ENCODE measurements at places on chromosomes 2 and 18. TPM values are rescaled to one million over a fixed set of nuclear protein-coding genes. Genes with fewer than 3 reads are reported as not detected.

GRCh38 chr2:46537624-46538295 is 58.4 kb downstream of the TMEM247 start:
- no peak overlapping the region for H3K4me3 ChIP-seq
- peaks cover 13% of the 10 kb centered on the region for H3K4me1 ChIP-seq
- H3K27me3 ChIP-seq = no peaks in the 10 kb centered on the region

DNA sequence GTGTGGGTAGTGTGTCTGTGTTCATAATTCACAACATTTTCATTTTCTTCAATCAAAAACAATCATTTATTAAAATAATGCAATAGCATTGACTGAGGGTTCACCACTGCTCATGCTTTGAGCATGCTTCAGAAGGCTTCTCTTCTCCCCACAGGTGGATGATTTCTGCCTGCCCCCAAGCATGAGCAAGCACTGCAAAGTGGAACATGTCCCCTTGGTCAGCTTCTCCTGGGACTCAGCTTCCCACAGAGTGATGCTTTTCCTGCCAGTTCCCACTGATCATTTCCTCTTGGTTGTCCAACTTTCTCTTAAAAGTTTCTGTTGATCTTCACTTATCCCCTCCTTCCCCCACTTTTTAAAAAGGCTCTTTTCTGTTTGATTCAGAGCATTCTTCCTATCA is 31.5 kb upstream of the CDH19 start:
- no peaks in the 10 kb centered on the region for H3K36me3 ChIP-seq
- no peaks in the 10 kb centered on the region for H3K27me3 ChIP-seq
- no peak overlapping the region for H3K4me3 ChIP-seq
- no peaks in the 10 kb centered on the region for H3K4me1 ChIP-seq
- no peak overlapping the region for H3K27ac ChIP-seq
- DNase-seq = no peak

DNA sequence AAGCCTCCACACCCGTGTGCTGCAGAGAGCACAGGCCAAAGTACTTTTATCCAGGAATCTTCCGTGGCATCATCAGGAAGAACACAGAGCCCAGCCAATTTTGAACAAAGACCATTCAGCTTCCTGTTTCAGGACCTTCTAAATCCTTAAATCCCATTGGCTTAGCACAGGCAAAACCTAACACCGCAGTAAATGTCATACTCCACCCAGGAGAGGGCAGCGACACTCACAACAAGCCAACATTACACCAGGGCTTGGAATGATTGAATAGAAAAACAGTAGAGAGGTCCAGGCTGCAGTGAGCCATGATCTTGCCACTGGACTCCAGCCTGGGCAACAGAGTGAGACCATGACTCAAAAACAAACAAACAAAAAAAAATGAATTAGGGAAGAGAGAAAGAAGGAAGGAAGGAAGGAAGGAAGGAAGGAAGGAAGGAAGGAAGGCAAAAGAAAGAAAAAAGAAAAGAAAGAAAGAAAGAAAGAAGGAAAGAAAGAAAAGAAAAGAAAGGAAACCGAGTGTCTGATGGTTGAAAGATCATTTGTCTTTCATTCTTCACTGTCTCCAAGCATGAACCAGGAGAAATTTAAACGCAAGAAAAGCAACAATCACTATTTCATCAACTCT is 144.6 kb upstream of the SATB2 start:
- DNase-seq = peak; percentile 10
- H3K36me3 ChIP-seq = no peaks in the 10 kb centered on the region
- no peaks in the 10 kb centered on the region for H3K4me1 ChIP-seq
- H3K4me3 ChIP-seq = no peak overlapping the region
- no peak overlapping the region for H3K27ac ChIP-seq

- no peak overlapping the region for H3K4me3 ChIP-seq
- H3K27me3 ChIP-seq = no peaks in the 10 kb centered on the region
- peak; percentile 24 for DNase-seq
- H3K27ac ChIP-seq = no peak overlapping the region
- H3K4me1 ChIP-seq = no peaks in the 10 kb centered on the region
- no peaks in the 10 kb centered on the region for H3K36me3 ChIP-seq
Observed at GRCh38 chr2:145813481-145813880, 1293.6 kb upstream of the ZEB2 start.

PRKAG3 gene
- 0.26 TPM for total RNA-seq

UGT1A4 gene
- total RNA-seq = not detected

GRCh38 chr2:99675130-99675661 is 185.4 kb upstream of the REV1 start:
- no peak overlapping the region for H3K4me3 ChIP-seq
- no peaks in the 10 kb centered on the region for H3K36me3 ChIP-seq
- no peak overlapping the region for H3K27ac ChIP-seq

- H3K27me3 ChIP-seq = no peaks in the 10 kb centered on the region
- DNase-seq = no peak
- H3K4me1 ChIP-seq = no peaks in the 10 kb centered on the region
- H3K27ac ChIP-seq = no peak overlapping the region
- H3K36me3 ChIP-seq = no peaks in the 10 kb centered on the region
Observed at GRCh38 chr2:176463546-176463945, 194.3 kb downstream of the MTX2 start.

DNA sequence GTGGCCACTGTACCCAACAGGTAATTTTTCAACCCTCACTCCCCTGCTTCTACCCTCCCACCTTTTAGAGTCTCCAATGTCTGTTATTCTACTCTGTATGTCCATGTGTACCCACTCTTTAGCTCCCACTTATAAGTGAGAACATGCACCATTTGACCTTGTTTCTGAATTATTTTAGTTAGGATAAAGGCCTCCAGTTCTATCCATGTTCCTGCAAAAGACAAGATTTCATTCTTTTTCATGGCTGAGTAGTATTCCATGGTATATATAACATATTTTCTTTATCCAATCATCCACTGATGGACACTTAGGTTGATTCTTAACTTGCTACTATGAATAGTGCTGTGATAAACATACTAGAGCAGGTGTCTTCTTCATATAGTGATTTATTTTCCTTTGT is 9.1 kb downstream of the PECR start:
- no peak overlapping the region for H3K4me3 ChIP-seq
- H3K4me1 ChIP-seq = no peaks in the 10 kb centered on the region
- H3K27ac ChIP-seq = no peak overlapping the region
- H3K36me3 ChIP-seq = no peaks in the 10 kb centered on the region

DNA sequence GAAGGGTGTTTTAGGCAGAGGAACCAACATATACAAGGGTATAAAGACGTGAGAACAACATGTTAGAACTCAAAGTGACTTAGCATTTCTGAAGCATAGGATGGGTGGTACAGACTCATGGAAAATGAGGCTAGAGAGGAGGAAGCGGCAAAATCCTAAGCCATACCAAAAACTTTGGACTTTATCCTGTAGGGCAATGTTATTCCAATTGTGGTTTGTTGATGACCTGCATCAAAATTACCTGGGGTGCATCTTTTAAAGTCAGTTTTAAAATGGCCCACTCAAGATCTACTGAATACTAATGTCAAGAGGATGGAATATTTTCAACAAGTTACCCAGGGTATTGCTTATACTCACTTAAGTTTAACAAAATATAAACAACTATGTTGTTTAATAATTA is 34.8 kb downstream of the RAPH1 start:
- no peak overlapping the region for H3K27ac ChIP-seq
- no peak overlapping the region for H3K4me3 ChIP-seq
- DNase-seq = no peak

TBR1 gene
- not detected for total RNA-seq

DNA sequence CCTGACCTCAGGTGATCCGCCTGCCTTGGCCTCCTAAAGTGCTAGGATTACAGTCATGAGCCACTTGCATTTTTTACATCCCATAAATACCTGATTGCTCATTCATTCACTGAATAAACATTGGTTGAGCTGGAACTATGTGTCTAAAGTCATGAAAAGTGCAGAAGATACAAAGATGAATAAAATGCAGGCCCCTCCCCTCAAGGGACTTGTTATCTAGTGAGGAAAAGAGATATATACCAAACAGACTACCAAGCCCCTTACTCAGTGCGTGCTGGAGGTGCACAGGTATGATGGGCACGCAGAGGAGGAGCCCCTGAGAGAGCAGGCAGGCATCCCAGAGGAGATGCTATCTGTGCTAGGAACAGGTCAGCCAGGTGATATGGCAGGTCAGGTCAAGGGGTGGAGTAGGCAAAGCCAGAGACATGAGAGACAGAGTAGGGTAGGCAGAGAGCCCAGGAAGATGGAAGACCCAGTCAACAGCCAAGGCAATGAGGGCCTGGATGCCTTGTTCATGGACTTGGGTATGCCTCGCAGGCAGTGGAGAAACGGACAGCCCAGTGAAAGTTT is 7.7 kb downstream of the FHL2 start:
- peak overlapping the region; percentile 98 for H3K27ac ChIP-seq
- H3K27me3 ChIP-seq = no peaks in the 10 kb centered on the region
- H3K4me1 ChIP-seq = peaks cover 44% of the 10 kb centered on the region
- H3K36me3 ChIP-seq = peaks cover 19% of the 10 kb centered on the region

DNA sequence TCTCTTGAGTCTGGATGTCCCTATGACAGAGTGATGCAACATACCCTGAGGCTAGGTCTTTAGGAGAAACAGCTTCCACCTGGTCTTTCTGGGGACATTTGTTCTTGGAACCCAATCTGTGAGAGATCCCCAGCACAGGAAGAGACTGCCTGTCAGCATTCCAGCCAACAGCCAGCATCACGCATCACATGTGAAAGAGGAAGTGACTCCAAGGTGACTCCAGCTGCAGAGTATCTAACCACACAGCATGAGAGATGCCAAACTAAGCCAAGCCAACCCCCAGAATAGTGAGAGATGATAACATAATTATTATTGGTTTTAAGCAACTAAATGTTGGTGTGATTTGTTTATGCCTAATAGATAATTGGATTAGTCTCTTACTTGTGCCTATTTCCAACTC is 35.7 kb downstream of the C18orf63 start:
- H3K4me1 ChIP-seq = no peaks in the 10 kb centered on the region
- H3K4me3 ChIP-seq = no peak overlapping the region
- no peaks in the 10 kb centered on the region for H3K36me3 ChIP-seq
- H3K27ac ChIP-seq = no peak overlapping the region
- no peaks in the 10 kb centered on the region for H3K27me3 ChIP-seq

GRCh38 chr2:101779656-101780055 is 82.1 kb downstream of the MAP4K4 start:
- no peaks in the 10 kb centered on the region for H3K36me3 ChIP-seq
- no peak overlapping the region for H3K4me3 ChIP-seq
- no peak overlapping the region for H3K27ac ChIP-seq
- H3K27me3 ChIP-seq = no peaks in the 10 kb centered on the region
- peaks cover 5% of the 10 kb centered on the region for H3K4me1 ChIP-seq

- DNase-seq = no peak
- no peak overlapping the region for H3K4me3 ChIP-seq
- H3K27ac ChIP-seq = no peak overlapping the region
- H3K36me3 ChIP-seq = no peaks in the 10 kb centered on the region
Observed at GRCh38 chr2:228802181-228803071, 468.7 kb downstream of the PID1 start.

GRCh38 chr2:43010438-43011157 is 215.8 kb downstream of the ZFP36L2 start:
- H3K27me3 ChIP-seq = no peaks in the 10 kb centered on the region
- H3K27ac ChIP-seq = no peak overlapping the region
- no peak for DNase-seq
- no peak overlapping the region for H3K4me3 ChIP-seq
- no peaks in the 10 kb centered on the region for H3K4me1 ChIP-seq

- no peak overlapping the region for H3K4me3 ChIP-seq
- no peaks in the 10 kb centered on the region for H3K36me3 ChIP-seq
- H3K27ac ChIP-seq = peak overlapping the region; percentile 87
Observed at GRCh38 chr2:9752441-9753275, 90.6 kb upstream of the TAF1B start.

DNAJC5G gene
- not detected for total RNA-seq

ABI2 gene
- 27.0 TPM for total RNA-seq

- no peaks in the 10 kb centered on the region for H3K4me1 ChIP-seq
- H3K27me3 ChIP-seq = peaks cover 5% of the 10 kb centered on the region
- H3K4me3 ChIP-seq = no peak overlapping the region
- no peak overlapping the region for H3K27ac ChIP-seq
- no peak for DNase-seq
Observed at GRCh38 chr2:25021791-25022362, 20.0 kb upstream of the EFR3B start.

DNA sequence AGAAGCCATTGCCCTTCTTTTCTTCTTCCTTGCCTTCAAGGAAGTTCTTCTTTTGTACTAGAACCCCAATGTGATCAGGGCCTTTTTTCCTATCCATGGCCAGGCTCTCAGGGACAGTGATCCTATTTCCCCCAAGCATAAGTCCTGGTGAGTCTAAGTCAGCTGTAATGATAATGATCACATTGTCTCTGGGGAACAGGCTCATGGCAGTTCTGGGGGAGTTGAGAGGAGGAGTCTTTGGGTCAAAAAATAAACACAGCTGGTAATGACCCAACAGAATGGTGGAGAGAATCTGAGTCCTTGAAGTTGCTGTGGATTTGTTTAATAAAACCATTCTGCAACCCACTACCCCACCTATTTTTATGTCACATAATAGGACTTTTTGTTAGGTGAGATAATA is 96.6 kb downstream of the SOCS6 start:
- no peak overlapping the region for H3K4me3 ChIP-seq
- no peaks in the 10 kb centered on the region for H3K36me3 ChIP-seq
- no peak for DNase-seq

DNA sequence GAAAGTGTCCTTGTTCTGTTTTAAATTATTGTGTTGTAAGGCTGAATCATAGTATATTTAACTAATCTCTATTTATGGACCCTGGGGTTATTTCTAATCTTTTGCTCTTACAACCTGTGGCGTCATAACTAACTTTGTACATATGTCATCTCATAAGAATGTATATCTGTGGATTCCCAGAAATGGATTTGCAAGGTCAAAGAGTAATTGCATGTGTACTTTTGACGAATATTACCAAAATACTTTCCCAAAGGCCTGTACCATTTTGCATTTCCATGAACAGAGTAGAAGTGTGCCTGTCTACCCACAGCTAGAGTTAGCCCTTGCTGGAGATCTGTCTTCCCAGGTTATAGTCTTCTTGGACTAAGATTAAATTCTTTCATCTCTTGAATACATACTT is 42.8 kb downstream of the SEMA4F start:
- peak overlapping the region; percentile 30 for H3K27ac ChIP-seq
- H3K4me3 ChIP-seq = no peak overlapping the region
- peak; percentile 12 for DNase-seq
- H3K4me1 ChIP-seq = peaks cover 7% of the 10 kb centered on the region

TUBA4B gene
- total RNA-seq = not detected

- H3K4me3 ChIP-seq = no peak overlapping the region
- no peak overlapping the region for H3K27ac ChIP-seq
- no peak for DNase-seq
- H3K4me1 ChIP-seq = no peaks in the 10 kb centered on the region
- H3K36me3 ChIP-seq = no peaks in the 10 kb centered on the region
Observed at GRCh38 chr2:151347906-151348305, 9.5 kb upstream of the TNFAIP6 start.

DNA sequence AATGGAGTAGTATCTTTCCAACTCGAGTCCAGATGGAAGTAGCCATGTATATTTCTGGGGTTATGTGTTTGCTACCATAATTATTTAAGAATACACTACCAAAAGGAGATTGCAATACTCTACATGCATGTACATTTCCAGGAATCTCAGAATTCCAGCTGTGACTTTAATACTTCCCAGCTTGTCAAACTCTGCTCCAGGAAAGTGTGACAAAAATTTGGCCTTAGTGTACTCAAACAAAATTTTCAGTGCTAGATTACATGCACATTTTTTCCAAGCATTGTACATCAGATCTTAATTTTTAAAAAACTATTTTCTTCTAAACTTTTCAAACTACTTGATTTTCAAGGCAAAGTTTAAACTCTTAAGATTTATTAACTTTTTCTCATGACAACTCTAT is 1791.6 kb downstream of the SUCLG1 start:
- H3K4me1 ChIP-seq = no peaks in the 10 kb centered on the region
- no peaks in the 10 kb centered on the region for H3K36me3 ChIP-seq
- H3K4me3 ChIP-seq = no peak overlapping the region
- no peaks in the 10 kb centered on the region for H3K27me3 ChIP-seq

GRCh38 chr2:143397884-143398614 is 268.8 kb downstream of the ARHGAP15 start:
- H3K4me3 ChIP-seq = peak overlapping the region; percentile 0
- no peaks in the 10 kb centered on the region for H3K27me3 ChIP-seq
- peak; percentile 66 for DNase-seq

DSG1 gene
- not detected for total RNA-seq

All from fibroblast of lung (primary cell).